ENCODE measurements at places on chromosomes 3 and 15.

- DNase-seq: no peak
These were observed 378.2 kb upstream of the ALCAM start for GRCh38 chr3:104988496-104988895.

- DNase-seq: peak; percentile 29
These were observed 8.4 kb downstream of the SHF start for GRCh38 chr15:45179221-45179985.

GRCh38 chr3:125694761-125695294, 99.5 kb upstream of the OSBPL11 start:
- DNase-seq: no peak

DNA sequence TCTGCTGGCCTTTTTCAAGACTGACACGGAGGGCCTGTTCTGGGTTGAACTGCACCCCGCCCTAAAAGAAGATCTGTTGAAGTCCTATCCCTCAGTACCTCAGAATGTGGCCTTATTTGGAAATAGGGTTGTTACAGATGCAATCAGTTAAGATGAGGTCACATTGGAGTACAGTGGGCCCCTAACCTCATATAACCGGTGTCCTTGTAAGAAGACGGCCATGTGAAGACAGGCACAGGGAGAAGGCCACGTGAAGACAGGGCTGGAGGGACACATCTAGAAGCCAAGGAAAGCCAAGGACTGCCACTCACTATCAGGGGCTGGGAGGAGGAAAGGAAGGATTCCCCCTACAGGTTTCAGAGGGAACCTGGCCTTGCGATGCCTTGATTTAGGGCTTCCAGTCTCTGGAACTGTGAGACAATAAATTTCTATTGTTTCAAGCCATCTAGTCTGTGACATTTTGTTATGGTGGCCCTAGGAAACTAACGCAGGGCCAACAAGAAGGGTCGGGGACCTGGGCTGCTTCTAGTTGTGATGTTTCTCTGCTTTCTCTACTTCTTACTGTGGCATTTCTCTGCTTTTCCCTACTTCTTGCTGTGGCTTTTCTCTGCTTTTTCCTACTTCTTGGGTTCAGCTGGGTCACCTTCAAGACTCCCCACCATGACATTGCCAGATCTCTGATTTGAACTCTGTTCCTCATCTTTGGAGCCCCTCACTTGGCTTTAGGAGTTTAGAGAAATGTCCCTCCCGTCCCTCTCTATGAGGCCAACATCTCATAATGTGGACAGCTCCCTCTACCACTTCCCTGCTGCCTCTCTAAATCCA, 4.8 kb upstream of the CCDC174 start:
- DNase-seq: no peak

- DNase-seq: no peak
These were observed 47.5 kb upstream of the SSR3 start for GRCh38 chr3:156602424-156602823.

DNA sequence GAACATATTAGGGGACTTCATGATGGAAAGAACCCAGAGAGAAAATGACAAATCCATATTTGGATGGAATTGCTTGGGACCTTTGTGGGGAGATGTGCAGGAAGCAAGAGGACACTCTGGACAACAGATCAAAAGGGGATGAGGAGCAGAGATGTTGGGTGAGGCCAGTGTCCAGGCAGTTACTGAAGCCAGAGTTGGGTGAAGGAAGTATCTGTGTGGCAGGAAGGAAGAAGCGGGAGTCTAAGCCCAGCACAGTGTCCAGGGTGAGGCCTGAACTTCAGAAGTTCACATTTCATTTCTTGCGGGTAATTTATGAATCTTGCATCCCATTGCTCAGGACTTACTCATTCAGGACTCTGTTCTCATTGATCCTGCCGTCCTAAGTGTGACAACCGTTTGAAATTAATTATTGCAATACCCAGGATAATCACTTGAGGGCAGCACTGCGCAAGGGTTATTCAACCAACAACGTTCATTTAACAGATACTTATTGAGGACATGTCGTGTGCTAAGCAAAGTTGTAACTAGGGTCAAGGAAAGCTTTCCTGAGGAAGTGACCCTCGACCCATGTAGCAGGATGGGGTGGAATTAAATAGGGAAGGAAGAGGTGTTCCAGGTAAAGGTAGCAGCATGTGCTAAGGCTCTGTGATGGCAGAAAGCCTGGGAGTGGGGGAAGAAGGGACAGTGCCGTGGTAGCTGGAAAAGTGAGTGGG, 61.3 kb upstream of the CMTM8 start:
- DNase-seq: peak; percentile 37

GRCh38 chr15:80090041-80090440, 30.6 kb downstream of the ZFAND6 start:
- DNase-seq: no peak

DNA sequence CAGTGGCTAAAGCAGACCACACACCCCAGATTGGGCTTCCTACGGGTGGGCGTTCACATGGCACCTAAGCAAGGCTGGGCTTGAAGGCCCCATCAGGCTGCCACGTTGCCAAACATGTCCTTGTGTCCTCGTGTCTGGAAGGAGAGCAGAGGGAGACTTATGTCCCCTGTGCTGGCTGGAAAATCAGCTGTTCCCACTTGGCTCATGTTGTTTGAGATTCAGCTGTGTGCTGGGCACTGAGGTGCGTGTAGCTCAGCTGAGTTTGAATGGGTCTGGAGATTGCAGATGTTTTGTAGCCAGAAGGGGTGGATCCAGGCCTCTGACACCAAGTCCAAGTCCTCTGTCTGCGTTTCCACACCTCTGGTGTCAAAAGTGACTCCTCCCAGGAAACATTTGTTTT, 34.6 kb downstream of the RLBP1 start:
- DNase-seq: no peak

- DNase-seq: no peak
These were observed 60.5 kb upstream of the FGD5 start for GRCh38 chr3:14758297-14758696.

GRCh38 chr3:165624761-165625160, 212.5 kb downstream of the BCHE start:
- DNase-seq: peak; percentile 2

DNA sequence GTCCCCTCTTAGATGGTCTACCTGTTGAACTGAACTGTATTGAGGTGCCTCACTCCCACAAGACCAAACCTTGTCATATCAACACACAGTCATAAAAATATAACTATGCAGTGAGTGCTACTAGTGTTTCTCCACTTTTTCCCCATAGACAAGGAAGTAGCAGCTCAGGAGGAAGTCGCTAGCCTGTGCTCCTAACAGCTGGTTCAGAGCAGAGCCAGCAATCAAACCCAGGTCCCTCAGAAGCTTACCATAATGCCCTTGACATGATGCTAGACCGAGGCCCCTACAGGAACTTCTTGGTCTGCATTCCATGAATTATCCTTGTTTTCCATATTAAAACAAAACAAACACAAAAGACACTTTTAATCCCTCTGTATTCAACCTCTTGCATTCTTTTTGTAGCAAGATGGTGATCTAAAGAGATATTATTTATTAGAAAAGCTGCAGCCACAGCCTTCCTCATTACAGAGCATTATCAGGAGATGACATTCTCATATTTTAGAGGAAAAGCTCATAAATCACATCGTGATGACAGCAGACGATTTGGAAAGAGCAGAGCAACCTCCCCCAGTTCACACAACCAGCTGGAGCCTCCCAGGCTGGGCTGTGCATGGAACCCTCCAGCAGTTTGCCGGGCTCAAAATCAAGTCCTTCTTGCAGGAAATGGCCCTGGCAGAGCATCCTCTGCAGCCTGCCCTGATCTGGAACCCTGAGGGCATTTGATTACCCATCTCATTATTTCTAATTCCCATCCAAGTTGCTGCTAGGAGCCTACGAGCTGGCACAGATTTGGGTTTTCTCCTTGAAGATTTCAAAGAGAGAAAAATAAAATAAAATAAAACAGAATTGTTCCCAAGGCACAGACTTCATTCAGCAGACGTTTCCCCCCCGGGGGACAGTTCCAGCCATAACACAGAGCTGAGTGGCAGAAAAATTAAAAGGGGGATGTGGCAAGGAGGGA, 118.8 kb downstream of the SRGAP3 start:
- DNase-seq: no peak

- no peak for DNase-seq
These were observed 333.4 kb downstream of the NAALADL2 start for GRCh38 chr3:175192536-175192935.

GRCh38 chr3:112739252-112739965, 98.5 kb upstream of the CCDC80 start:
- peak; percentile 25 for DNase-seq

GRCh38 chr3:53318522-53318921, 28.8 kb downstream of the DCP1A start:
- DNase-seq: peak; percentile 73

DNA sequence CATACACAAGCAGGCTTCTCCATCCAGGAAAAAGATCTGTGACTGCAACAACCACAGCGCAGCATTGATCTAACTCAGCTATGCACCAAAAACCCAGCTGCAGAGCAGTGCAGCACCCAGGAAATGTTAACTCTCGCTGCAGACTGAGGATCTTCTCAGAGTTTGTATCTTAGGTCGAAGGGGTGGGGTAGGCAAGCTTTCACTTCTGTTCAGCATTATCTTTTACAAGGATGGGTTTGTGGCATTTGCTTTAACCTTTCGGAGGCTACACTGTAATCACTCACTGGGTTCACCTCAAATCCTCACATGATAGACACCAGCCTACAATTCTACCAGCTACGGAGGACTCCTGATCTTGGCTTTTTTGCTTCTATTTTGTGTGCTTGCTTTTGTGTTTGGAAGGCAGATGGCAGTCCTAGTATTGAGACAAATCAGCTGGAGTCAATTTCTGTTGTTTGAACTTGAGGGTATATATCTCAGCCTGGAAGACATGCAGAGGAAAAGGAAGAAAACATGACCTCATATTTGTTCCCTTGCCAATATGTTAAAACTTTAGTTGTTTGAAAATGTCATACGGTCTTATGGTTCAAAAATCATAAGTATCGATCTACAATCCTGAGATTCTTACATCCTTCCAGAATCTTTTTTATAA, 25.2 kb downstream of the LRRK1 start:
- DNase-seq: no peak

- DNase-seq: no peak
These were observed 141.5 kb upstream of the TPM1 start for GRCh38 chr15:62901087-62901486.

- no peak for DNase-seq
These were observed 91.4 kb upstream of the PSMD6 start for GRCh38 chr3:64114651-64115050.

GRCh38 chr15:27499191-27499590, 528.2 kb downstream of the GABRG3 start:
- no peak for DNase-seq

DNA sequence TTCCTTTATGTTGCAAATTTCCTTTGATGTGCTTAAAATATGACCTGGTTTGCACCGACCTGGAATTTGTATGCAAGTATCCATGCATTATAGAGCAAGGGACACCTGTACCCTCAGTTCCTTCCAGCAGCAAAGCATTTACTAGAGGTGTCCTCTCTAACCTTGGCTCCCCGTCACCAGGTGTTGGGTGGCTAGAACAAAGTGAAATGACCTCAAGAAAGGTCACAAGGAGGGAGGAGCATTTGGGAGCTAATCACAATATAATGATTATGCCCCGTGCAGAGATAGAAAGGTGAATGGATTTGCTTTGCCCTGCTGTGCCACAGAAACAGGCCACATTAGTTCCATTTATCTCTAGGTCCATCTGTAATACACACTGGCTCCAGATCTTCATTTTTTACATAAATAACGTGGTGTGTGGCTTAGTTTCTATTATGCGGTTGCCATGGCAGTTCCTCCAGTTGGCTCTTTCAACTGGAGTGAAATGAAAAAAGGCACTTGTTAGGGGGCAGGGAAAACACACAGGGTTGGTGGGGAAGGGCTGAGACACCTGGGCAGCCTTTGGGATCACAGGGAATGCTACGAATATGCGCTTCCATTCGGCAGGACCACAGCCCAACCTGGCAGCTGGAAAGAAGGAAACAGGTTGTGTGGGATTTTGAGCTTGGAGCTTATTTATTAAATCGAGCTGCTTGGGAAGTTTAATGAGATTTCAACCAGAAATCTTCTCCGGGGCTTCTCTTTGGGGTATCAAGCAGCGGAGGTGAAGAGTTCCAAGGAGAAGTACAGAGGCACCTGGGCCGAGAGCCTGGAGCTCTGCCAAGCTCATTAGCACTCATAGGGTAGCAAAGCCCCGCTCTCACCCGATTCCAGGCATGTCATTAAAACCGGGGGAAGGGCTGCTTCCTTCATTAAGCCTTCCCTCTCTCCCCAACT, 233.5 kb upstream of the ST8SIA2 start:
- DNase-seq: no peak

GRCh38 chr15:77346245-77347036, 73.5 kb downstream of the PEAK1 start:
- no peak for DNase-seq

DNA sequence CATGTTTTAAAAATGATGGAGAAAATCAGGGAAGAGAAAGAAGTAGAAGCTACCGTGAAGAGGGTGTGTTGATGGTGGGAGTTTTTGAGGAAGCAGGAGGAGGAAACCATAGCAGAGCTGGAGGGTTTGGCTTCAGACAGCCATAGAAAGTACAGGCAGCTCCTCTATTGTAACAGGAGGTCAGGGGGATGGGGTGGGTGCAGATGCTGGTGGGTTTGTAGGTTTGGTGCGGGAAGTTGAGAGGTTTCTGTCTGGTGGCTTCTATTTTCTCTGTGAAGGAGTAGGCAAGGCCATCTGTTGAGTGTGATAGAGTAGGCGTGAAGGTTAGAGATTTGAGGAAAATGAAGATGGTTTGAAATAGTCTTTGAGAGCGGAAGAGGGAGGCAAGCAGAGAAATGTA, 97.7 kb upstream of the TBC1D5 start:
- DNase-seq: no peak

- no peak for DNase-seq
These were observed 112.7 kb downstream of the SYNPR start for GRCh38 chr3:63390710-63391230.

GRCh38 chr15:49620199-49620598, 419 bp downstream of the FAM227B start:
- DNase-seq: peak; percentile 10

GRCh38 chr3:46314517-46314916, 39.4 kb upstream of the CCR2 start:
- no peak for DNase-seq

GRCh38 chr3:160588023-160588422, 22.7 kb upstream of the KPNA4 start:
- no peak for DNase-seq

GRCh38 chr3:149067883-149068282, 18.4 kb downstream of the HLTF start:
- no peak for DNase-seq

GRCh38 chr15:56719774-56720555, 13.3 kb downstream of the ZNF280D start:
- DNase-seq: no peak

GRCh38 chr3:190497811-190498210, 16.1 kb upstream of the IL1RAP start:
- DNase-seq: no peak

- no peak for DNase-seq
These were observed 8.8 kb upstream of the MUC20 start for GRCh38 chr3:195711813-195712534.

GRCh38 chr3:182959474-182960350, 20.6 kb downstream of the DCUN1D1 start:
- DNase-seq: no peak

GRCh38 chr3:9994086-9994844, 7.6 kb upstream of the EMC3 start:
- peak; percentile 8 for DNase-seq

Data from AG08395 (cell line).